ENCODE measurements at places on chromosomes 6 and 20.

GRCh38 chr6:142376800-142377496 lies 75.1 kb downstream of the ADGRG6 start:
- DNase-seq = peak; percentile 14

DNA sequence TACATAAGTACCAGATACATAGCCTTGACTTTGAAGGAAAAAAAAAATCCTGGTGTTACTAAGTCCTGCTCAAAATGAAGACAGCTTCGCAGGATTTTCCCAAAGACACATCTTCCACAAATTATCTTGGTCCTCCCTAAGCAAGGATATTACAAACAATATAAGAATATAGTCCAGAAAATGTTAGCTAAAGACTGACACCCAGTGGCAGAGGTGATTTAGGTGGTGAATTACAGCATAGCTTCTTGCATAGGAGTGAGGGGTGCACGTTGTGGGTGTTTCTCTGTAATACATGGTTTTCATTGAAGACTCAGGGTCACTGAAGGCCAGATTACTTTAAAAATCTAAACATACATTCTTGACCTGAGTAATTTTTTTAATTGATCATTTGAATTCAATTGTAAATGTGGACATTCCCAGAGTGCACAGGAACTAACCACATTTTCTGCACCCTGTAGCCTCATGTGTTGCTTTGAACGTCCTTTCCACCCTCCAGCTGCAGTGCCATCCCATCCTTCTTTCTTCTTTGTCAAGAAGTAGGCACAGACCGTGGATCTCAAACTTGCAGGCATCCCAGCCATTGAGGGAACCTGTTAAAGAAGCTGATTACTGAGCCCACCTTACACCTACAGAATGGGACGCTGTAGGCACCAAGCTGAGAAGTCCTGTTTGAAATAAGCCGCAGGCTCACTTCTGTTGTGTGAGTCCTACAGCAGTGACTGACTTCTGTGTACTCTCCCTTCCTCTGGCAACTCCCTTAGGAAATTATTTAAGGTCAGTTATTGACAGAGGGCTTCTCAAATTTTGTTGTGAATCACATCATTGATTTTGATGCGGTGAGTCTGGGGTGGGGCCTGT lies 102.6 kb downstream of the PERP start:
- no peak for DNase-seq

DNA sequence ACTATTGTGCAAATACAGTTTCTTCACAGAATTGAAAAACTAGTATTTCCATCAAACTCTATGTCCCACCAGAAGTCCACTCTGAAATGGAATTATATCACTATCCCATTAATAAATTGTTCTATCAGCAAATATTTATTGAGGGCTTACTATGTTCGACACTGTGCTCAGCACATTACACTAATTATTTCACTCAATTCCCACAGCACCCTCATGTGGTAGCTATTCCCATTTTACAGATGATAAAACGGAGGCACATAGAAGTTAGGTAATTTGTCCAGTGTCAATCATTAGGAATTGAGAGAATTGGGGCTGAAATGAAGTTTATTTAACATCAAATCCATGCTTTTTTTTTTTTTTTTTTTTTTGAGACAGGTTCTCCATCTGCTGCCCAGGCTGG lies 52.5 kb downstream of the MKKS start:
- no peak for DNase-seq

DNA sequence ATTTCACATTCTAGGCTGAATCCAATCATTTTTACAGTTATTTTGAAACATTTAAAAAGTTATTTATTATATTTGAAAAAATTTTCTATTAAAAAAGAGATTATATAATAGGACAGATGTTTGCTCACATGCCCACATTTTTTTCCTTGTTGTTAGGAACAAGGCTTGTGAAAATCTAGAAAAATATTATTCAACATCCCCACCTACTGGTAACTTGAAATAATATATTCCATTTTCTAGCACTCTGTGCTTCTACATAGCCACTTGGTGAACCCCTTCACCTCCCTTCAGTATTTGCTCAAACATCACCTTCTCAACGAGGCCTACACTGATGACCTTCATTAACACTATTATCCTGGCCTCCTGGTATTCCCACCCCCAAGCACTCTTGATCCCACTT lies 18.3 kb upstream of the GPRC6A start:
- DNase-seq = no peak

- DNase-seq = no peak
These were observed 100.9 kb upstream of the ENPP5 start for GRCh38 chr6:46271728-46272127.

DNA sequence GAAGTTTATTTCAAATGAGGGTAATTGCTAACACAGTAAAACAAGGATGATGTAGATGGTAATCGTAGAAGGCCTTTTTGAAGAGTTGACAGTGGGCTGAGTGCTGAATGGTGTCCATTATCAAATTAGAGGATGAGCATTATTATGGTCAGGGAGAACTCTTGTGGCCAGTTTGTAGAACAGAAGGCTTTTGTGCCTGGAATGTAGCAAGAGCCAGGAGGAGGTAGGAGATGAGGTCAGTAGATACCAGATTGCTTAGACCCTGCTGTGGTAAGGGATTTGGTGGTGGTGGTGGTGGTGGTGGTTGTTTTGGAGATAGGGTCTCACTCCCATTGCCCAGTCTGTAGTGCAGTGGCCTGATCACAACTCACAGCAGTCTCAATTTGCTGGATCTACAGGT lies 6.2 kb downstream of the CSE1L start:
- DNase-seq = no peak

DNA sequence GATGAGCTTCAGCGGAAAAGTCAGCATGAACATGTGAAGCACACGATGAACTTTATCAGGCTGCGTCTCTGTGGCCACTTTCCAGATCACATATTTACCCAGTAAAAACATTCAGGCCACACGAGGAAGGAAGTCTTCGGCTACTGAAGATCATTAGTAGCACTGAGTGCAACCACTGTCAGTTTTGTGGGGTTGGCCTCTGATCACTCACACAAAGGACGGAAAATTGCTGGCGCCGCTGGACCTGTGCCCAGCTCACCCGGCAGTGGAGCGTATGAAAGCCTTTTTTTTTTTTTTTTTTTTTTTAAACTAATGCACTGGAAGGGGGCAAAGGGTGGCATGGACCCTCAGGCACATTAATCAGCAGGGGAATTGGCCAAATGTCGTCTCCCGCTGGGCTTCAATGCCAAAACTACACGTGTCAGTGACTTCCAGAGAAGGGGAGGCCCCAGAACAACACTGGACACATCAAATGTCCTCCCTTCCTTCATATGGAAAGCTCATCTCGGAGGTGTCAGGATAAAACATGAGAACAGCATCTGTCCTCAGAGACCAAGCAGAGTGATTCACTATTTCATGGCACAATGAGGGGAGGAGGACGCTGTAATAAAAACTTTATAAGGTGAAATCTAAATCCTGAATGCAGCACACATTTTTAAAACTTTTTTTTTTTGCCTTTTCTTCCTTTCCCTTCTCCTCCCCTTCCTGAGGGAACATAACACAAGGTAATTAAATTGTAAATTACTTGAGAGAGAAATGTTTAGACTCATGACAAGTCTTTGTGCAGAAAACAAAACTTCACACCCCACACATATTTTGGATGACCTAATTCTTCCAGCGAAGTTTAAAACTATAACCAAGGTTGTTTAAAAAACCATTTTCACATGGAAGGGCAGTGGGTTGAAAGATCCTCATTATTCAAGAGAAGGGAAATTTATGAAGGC lies 223.4 kb downstream of the FOXC1 start:
- no peak for DNase-seq

GRCh38 chr20:58841539-58842264 lies 9.0 kb downstream of the GNAS-AS1 start:
- DNase-seq = no peak

DNA sequence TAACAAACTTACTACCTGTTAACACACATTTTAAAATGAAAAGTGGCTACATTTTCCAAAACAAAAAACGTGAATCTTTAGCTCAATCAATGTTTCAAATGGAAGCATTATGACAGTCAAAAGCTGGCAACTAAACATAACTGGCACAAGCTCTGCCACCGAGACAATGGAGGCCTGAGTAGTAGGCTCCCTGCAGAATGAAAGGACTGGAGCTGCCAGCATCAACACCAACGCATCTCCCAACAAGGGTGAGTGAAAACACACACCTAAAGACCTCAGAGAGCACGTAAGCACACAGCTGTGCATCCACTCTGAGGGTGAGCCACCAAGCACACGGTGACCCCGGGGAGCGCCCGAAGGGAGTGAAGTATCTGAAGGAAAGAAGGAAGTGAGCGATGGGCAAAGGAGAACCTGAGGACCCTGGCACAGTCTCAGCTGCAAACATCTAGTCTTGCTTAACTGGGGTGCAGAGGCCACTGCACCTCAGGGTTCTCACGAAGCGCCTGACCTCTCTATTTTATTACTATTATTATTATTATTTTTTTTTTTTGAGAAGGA lies 1.6 kb upstream of the ADRM1 start:
- DNase-seq = no peak

DNA sequence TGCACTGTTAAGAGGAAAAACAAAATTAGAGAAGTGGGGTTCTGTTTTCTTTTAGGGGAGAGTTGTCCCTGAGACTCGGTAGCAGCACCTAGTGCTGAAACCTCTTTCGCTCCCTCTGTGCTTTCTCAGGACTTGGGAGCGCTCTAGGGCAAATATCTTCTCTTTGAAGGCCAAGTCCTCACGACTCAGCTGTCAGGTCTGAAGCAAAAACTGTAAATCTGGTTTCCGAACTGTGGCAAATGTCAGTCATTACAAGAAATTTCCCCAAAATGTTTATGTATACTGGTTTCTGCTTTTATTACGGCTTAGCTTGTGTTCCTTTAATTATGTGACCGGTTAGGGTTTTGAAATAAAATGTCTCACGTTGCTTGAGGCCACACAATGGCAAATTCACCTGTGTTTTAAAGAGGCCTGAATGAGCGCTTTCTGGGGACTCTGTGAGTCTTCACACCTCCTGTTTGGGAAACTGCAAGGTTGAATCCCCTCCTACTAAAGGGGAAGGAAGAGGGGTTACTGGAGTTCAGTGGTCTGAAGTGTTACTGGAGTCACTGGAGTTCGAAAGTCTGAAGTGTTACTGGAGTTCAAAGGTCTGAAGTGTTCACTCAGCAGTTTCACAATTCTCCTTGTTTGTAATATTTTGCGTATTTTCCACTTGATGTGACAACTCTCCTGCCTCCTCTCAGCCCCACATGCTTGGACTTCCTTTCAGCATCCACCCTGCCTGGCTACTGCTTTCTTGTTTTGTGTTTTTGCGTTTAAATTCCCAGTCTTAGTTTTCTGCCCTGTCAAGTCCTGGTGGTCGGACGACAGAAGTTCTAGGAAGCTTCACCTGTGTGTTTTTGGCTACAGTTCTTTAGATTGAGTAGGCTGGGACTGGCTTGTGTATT lies 1.6 kb downstream of the SMPDL3A start:
- no peak for DNase-seq

- DNase-seq = no peak
These were observed 103.8 kb upstream of the ARMC2 start for GRCh38 chr6:108744244-108744972.

DNA sequence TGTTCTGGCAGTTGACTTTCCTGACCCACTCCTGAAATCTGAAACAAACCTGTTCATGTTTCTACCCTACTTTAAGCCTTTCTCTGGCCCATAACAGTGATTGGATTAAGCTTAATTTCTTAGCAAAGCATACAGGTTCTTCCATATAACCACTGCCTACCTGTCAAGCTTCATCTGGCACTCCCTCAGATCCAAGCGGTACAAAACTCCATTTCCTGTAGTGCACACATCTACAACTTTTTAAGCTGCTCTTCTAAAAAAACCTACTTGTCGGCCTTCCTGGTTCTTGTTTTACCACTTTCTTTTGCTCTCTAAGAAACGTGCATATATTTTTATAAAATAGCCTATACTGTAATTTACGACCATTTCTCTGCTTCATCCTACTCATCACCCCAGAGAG lies 916 bp upstream of the PPP1R11 start:
- DNase-seq = no peak

GRCh38 chr20:4814696-4815252 lies 93.1 kb downstream of the PRND start:
- DNase-seq = no peak

- DNase-seq = no peak
These were observed 555.5 kb upstream of the JARID2 start for GRCh38 chr6:14690120-14691056.

DNA sequence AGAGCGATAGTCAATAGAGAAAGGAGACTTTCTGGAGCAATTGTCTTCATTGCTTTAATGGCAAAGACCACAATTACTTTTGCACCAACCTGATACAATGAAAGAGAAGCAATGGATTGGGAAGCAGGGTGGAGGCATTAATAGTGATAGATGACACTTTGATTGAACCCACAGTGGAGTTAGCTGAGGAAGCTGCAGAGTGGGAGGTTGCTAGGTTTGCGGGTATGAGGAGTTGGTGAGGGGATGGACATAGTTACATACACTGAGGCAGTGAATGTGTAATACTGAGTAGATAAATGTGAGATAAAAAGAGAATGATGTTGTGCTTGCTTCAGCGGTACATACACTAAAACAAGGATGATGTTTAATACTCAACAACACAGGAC lies 91.9 kb downstream of the AKAP7 start:
- no peak for DNase-seq

GRCh38 chr6:102631921-102632320 lies 1238.4 kb downstream of the GRIK2 start:
- DNase-seq = no peak

DNA sequence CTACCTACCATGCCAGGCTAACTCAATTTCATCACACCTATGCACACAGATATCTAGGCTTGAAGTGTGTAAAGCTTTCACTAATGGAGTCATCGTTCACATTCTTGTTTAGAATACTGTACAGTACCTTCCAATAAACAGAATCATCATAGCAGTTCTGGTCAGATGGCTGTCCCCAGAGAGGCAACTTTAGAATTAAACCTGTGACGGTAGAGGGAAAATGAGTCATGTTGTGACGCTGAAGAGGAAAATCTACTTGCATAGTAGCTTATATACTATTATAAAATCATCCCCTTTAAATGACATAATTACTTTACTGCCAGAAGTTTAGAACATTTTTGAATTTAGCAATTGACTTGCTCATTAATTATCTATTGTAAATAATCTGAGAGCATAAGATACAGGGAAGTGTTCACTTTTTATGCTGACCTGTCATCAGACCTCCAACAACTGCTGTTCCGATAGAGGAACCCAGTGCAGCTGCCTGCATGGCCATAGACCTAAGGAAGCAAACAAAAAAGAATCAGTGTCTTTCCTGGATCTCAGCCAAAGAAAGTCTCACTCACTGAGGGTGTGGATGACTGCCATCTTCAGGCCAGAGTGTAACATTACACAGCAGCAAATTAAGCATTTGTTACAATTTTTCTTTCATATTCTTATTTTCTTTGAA lies 29.8 kb downstream of the RHAG start:
- peak; percentile 57 for DNase-seq

DNA sequence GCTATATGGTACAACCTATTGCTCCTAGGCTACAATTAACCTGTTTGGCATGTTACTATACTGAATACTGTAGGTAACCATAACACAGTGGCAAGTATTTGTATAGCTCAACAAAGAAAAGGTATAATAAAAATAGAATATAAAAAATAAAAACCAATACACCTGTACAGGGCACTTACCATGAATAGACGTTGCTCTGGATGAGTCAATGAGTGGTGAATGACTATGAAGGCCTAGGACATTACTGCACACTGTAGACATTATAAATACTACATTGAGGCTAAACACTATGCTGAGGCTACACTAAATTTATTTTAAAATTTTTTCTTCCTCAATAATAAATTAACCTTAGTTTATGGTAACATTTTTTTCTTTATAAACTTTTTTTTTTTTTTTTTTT lies 18.6 kb downstream of the ELOVL5 start:
- no peak for DNase-seq
